Activated CD4-positive, alpha-beta T cell treated with anti-CD3 and anti-CD28 coated beads, Interleukin-2, amount 10 ng/mL, durations not matched to agents 24 days and 14 days (primary cell): ENCODE measurements at places on chromosomes 11 and 22. TPM values are rescaled to one million over a fixed set of nuclear protein-coding genes. Genes with fewer than 3 reads are reported as not detected.

- no peaks in the 10 kb centered on the region for H3K27me3 ChIP-seq
- DNase-seq: no peak
- H3K4me3 ChIP-seq: no peak overlapping the region
- no peak overlapping the region for H3K27ac ChIP-seq
These were observed 171.8 kb downstream of the SOX6 start for GRCh38 chr11:16184588-16184987.

GRCh38 chr22:26236991-26237390 is 67.7 kb downstream of the SEZ6L start:
- no peaks in the 10 kb centered on the region for H3K4me1 ChIP-seq
- H3K27me3 ChIP-seq: peaks cover 4% of the 10 kb centered on the region
- no peak overlapping the region for H3K27ac ChIP-seq
- no peaks in the 10 kb centered on the region for H3K36me3 ChIP-seq
- no peak for DNase-seq
- H3K4me3 ChIP-seq: no peak overlapping the region

DNA sequence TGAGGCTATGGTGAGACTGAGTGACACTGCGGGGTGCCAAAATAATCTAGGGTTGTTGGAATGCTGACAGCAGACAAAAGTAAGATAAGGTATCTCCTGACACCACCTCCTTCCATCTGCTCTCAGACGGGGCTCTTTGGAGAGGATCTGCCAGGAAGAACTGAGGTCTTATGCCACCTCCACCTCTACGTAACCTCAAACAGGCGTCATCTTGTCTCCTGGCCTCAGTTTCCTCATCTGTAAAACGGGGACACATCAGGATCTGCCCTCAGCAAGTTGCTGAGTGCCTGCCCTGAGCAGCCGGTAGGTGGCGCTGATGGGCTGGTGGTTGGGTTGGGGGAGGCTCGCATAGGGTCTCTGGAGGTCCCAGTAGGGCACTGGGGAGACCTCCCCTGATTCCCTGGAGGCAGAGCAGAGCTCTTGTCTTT is 1.7 kb upstream of the MYEOV start:
- peaks cover 1% of the 10 kb centered on the region for H3K36me3 ChIP-seq
- peak; percentile 86 for DNase-seq
- no peak overlapping the region for H3K27ac ChIP-seq

NNMT gene
- total RNA-seq: not detected in 2 replicates

DNA sequence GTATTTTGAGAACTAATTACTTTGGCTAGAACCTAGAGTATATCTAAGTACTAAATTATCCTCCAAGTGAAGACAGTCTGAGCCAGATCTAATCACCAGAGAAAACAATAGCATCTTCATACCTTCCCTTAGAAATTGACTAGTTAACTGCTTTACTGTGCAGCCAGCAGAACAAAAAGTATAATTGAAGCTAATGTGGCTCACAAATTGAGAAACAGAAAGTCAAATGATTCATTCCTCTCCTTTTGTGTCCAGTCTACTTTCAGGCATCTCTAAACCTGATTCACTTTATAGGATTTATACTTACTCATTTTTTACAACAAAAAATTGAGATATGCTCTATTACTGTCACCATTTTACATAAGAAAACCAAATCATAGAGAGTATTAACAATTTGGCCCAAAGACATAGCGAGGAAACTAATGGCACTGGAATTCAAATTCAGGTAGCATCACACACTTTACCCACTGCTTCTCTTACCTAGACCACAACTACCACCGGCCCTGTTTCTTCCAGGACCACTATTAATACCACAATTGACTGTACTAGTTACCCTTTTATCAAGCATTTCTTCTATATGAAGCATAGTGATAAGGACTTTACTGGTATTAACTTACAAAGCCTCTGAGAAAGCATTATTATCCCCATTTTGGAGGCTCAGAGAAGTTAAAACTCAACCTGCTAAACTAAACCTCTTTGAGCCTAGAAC is 1402.6 kb upstream of the TENM4 start:
- H3K27me3 ChIP-seq: no peaks in the 10 kb centered on the region
- H3K27ac ChIP-seq: no peak overlapping the region
- no peak overlapping the region for H3K4me3 ChIP-seq
- H3K36me3 ChIP-seq: no peaks in the 10 kb centered on the region
- no peak for DNase-seq

GRCh38 chr11:30786256-30787110 is 200.3 kb upstream of the MPPED2 start:
- no peaks in the 10 kb centered on the region for H3K36me3 ChIP-seq
- H3K4me1 ChIP-seq: no peaks in the 10 kb centered on the region
- H3K27ac ChIP-seq: no peak overlapping the region
- no peaks in the 10 kb centered on the region for H3K27me3 ChIP-seq

- no peaks in the 10 kb centered on the region for H3K4me1 ChIP-seq
- no peaks in the 10 kb centered on the region for H3K27me3 ChIP-seq
- H3K36me3 ChIP-seq: no peaks in the 10 kb centered on the region
- DNase-seq: no peak
These were observed 45.9 kb downstream of the ARHGAP32 start for GRCh38 chr11:129146191-129146590.

OLFML1 gene
- total RNA-seq: not detected in 2 replicates

GRCh38 chr11:126426820-126427749 is 71.6 kb downstream of the ST3GAL4 start:
- H3K36me3 ChIP-seq: no peaks in the 10 kb centered on the region
- no peaks in the 10 kb centered on the region for H3K27me3 ChIP-seq
- DNase-seq: no peak

- H3K4me1 ChIP-seq: peaks cover 11% of the 10 kb centered on the region
- peaks cover 15% of the 10 kb centered on the region for H3K36me3 ChIP-seq
- no peak overlapping the region for H3K4me3 ChIP-seq
- DNase-seq: no peak
- H3K27me3 ChIP-seq: no peaks in the 10 kb centered on the region
These were observed 13.5 kb upstream of the B3GNT6 start for GRCh38 chr11:77020734-77021133.

GRCh38 chr11:811446-812245 is 1.9 kb downstream of the RPLP2 start:
- H3K27ac ChIP-seq: peak overlapping the region; percentile 87
- no peaks in the 10 kb centered on the region for H3K27me3 ChIP-seq
- H3K4me3 ChIP-seq: peak overlapping the region; percentile 94
- peaks cover 26% of the 10 kb centered on the region for H3K4me1 ChIP-seq

DNA sequence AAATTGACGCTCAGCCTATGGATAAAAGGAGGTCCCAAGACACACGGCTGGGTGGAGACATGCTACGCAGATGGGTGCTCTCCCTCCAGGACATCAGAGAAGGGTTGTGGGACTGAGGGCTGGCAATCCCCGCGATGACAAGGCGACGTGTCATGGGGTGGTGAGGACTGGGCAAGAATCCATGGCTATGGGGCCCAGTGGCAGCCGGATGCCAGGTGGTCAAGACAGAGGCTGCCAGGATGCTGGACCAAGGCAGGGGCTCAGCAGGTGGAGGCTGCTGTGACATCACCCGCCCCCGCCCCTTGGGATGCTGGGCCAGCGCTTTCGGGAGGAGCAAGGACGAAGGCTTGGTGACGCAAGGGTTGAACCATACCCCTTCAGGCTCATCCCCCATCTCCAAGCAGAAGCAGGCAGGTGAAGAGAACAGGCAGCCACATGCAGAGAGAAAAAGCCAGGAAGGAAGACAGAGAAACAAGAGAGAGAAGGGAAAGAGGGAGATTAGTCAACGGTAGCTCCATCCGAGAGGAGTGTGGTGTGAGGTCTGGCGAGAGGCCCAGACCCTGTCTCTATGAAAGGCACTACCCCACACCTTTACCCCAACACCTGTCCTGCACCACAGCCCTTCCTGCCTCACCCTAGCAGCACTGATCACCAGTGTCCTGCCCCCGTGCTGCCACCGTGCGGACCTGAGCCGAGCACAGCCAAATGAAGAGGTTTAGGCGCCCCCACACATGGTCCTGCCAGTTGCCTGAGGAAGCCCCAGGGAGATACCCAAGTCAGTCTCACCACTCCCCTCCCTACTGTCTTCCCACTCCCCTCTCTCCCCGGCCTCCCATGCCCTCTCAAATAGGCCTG is 24.1 kb upstream of the RASL10A start:
- H3K27ac ChIP-seq: no peak overlapping the region
- no peaks in the 10 kb centered on the region for H3K4me1 ChIP-seq
- no peak for DNase-seq

SMTN gene
- total RNA-seq: 13.9 and 17.9 TPM in 2 replicates

GRCh38 chr11:44857490-44858090 is 93.1 kb downstream of the TP53I11 start:
- H3K27ac ChIP-seq: no peak overlapping the region
- no peak for DNase-seq
- peaks cover 26% of the 10 kb centered on the region for H3K4me1 ChIP-seq
- peaks cover 3% of the 10 kb centered on the region for H3K36me3 ChIP-seq
- H3K4me3 ChIP-seq: no peak overlapping the region
- H3K27me3 ChIP-seq: peaks cover 52% of the 10 kb centered on the region

DNA sequence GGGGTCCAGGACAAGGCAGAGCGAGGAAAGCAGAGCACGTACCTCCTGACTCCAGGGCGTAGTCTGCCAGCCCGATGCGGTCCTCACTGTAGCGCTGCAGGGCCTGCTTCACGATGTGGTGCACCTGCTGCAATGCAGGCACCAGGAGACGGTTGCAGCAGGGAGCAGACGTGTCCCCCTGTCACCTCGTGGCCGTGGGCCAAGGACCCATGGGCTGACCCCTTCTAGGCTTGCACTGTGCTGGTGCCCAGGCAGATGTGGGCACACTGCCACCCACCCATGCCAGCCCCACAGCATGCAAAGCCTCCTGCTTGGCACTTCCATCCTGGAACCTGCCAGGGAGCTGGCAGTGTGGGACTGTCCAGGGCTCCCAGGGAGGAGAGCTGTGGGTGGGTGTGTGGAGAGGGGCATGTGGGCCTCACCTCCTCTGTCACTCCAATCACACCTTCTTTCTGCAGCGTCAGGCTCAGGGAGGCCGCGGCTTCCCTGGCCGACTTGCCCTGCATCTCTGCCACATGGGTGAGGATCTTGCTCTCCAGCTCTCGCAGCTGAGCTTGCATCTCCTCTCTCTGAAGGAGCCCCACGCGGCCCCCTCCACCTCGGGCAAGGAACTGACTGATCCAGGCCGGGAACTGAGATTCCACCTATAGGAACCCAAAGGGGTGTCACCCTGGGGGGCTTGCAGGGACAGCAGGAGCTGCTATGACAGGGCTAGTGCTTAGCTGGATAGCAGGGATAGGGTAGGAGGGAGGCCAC is 16.3 kb downstream of the SUN2 start:
- H3K4me1 ChIP-seq: peaks cover 30% of the 10 kb centered on the region
- no peak for DNase-seq
- H3K27me3 ChIP-seq: no peaks in the 10 kb centered on the region

- H3K4me3 ChIP-seq: no peak overlapping the region
- no peak overlapping the region for H3K27ac ChIP-seq
- no peak for DNase-seq
- H3K4me1 ChIP-seq: no peaks in the 10 kb centered on the region
- H3K36me3 ChIP-seq: no peaks in the 10 kb centered on the region
These were observed 1.4 kb downstream of the MS4A6E start for GRCh38 chr11:60328460-60328859.

DNA sequence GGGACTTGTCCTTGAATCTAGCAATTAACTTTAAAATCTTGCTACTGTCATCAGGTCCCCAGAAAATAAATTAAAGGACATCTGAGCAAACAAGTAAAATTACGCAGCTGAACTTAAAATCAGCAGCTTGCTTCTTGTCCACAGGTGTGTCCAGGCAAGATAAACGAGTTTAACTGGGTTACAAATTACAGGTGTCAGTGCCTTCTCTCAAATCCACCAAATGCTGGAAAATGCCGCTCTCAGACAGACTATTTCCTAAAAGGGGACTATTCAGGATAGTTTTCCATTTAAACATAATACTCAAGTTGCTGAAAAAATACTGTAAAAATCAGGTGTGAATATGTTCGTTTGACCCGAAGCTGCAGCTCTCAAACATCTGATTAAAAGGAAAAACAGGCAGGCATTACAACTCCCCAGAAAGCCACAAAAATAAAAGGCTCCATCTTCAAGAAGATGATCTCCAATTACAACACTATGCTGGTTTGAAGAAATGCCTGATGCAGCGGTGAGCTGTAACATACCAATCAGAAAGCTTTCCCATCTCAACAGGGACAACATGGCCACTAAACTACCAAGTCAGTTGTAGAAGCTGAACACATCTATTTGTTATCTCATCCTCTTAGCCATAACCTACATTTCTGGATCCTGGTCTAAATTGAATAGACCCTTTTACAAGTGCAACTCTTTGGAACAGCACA is 82.1 kb downstream of the CADM1 start:
- no peaks in the 10 kb centered on the region for H3K36me3 ChIP-seq
- no peak overlapping the region for H3K27ac ChIP-seq
- DNase-seq: no peak
- no peak overlapping the region for H3K4me3 ChIP-seq
- no peaks in the 10 kb centered on the region for H3K4me1 ChIP-seq

DNA sequence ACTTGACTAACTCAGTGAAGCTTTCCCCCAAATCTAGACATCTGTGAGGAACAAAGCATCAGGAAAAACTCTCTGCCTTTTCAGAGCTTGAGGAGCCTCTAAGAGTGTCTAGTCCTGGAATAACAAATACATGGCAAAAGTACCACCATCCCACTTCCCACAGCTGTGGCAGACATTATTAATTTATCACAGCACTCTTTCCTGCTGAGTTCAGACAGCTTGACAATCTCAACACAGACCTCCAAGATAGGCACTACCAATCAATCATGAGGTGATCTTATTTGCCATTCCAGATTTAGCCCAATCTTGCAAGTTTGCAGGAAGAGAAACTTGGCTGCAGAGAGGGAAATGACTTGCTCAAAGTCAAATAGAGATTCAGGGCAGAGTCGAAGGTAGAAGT is 202.8 kb downstream of the MN1 start:
- no peaks in the 10 kb centered on the region for H3K36me3 ChIP-seq
- no peaks in the 10 kb centered on the region for H3K27me3 ChIP-seq
- no peak for DNase-seq
- no peak overlapping the region for H3K4me3 ChIP-seq
- H3K4me1 ChIP-seq: no peaks in the 10 kb centered on the region

DNA sequence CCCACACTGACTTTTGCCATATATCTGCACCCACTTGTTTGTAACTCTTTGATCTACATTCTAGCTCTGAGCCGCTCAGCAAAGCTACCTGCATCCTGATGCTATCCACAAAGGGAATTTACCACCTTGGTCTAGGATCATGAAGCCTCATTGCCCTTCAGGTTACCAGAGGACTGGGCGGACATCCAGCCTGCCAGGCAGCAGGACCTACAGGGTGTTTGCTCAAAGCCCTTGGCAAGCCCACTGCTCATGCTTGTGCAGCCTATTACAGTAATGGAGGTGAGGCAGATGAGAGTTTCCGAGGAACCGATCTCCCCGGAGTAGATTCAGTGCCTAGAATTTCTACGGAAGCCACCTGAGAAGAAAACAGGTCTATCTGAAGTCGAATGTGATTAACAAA is 417.2 kb downstream of the OPCML start:
- H3K4me1 ChIP-seq: no peaks in the 10 kb centered on the region
- H3K36me3 ChIP-seq: no peaks in the 10 kb centered on the region
- H3K27ac ChIP-seq: no peak overlapping the region

GRCh38 chr11:12196308-12196707 is 85.9 kb downstream of the MICAL2 start:
- no peaks in the 10 kb centered on the region for H3K27me3 ChIP-seq
- H3K27ac ChIP-seq: peak overlapping the region; percentile 96
- H3K36me3 ChIP-seq: peaks cover 70% of the 10 kb centered on the region
- H3K4me3 ChIP-seq: peak overlapping the region; percentile 94
- peaks cover 73% of the 10 kb centered on the region for H3K4me1 ChIP-seq

CRYBB3 gene
- 0.49 TPM in 1 of 2 replicates, not detected in the other for total RNA-seq

GRCh38 chr11:69382131-69383128 is 88.5 kb downstream of the MYEOV start:
- H3K4me3 ChIP-seq: no peak overlapping the region
- no peaks in the 10 kb centered on the region for H3K4me1 ChIP-seq
- H3K36me3 ChIP-seq: no peaks in the 10 kb centered on the region
- DNase-seq: no peak

STT3A gene
- total RNA-seq: 167 and 183 TPM in 2 replicates
